Natural killer cell (primary cell): ENCODE measurements at places on chromosomes 7 and 10. TPM values are rescaled to one million over a fixed set of nuclear protein-coding genes. Genes with fewer than 3 reads are reported as not detected.

The SRGN gene
- 954 TPM for total RNA-seq

The SHLD2 gene
- 34.1 TPM for total RNA-seq

The C10orf105 gene
- total RNA-seq: 0.40 TPM

DNA sequence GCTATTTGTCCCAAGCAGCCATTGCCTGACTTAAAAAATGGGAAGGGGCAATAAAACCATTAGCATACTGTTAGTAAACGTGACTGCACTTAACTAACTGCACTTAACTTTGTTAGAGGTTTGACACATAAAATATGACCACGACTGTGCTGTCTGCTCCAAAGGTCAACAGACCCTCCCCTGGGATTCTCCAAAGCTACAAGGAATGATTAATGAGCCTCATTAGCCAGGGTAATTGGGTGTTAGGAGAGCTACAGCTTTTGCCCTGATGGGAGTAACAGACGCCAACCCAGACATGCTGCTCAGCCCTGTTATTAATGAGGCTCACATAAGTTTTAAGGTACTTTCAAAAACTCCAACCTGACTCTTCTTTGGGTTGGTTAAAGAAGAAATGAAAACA, 129.4 kb upstream of the PLPP4 start:
- DNase-seq: no peak

DNA sequence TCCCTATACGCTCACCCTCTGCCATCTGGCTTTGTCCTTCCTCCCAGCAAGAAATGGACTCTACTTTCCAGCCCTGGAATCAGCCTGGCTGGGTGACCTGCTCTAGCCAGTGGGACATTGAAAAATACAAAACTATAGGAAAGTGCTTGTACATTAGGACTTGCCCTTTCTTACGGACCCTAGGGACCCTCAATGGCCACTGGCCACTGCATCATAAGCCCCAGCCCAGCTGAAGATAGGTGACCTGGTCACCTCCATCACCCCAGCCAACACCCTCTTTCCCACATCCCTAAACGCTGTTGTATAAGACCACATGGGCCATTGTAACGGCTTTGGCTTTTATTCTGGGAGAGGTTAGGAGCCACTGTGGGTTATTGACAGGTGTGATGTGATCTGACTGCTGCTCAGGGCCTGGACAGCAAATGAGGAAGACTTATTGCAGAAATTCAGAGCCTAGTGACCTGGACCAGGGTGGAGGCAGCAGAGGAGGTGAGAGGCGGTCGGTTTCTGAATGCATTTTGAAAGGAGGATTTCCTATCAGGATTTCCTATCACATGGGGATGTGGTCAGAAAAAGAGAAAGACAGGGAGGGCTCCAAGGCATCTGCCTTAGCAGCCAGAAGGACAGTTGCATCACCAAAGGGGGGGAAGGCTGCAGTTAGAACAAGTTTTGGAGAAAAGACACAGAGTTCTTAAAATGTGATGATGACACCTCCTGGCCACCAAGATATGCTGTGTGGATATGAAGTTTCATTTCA, 2.2 kb upstream of the LMBR1 start:
- DNase-seq: no peak

- DNase-seq: no peak
Measured at GRCh38 chr7:153616711-153617325, 435.4 kb upstream of the DPP6 start.

- no peak for DNase-seq
Measured at GRCh38 chr7:17152721-17153120, 145.7 kb upstream of the AHR start.

DNA sequence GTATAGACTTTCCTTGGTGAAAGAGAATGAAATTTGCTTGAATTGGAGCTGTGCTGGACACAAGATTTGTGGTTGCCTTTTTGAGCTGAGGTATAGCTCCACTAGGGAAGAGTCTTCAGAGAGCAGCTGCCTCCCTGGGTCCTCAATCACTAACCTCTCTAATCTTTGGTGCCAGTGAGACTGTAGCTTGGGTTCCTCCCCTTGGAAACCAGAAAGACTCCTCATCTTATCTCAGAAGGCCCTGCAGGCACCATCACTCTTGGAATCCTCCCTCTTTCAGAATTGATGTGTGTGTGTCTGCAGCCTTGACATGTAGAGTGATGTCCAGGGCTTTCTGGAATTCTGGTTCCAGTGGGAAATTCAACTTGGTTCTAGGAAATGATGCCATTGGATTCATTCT, 426.5 kb downstream of the RPS24 start:
- DNase-seq: no peak

- no peak for DNase-seq
Measured at GRCh38 chr10:29486433-29486832, 148.3 kb downstream of the SVIL start.

DNA sequence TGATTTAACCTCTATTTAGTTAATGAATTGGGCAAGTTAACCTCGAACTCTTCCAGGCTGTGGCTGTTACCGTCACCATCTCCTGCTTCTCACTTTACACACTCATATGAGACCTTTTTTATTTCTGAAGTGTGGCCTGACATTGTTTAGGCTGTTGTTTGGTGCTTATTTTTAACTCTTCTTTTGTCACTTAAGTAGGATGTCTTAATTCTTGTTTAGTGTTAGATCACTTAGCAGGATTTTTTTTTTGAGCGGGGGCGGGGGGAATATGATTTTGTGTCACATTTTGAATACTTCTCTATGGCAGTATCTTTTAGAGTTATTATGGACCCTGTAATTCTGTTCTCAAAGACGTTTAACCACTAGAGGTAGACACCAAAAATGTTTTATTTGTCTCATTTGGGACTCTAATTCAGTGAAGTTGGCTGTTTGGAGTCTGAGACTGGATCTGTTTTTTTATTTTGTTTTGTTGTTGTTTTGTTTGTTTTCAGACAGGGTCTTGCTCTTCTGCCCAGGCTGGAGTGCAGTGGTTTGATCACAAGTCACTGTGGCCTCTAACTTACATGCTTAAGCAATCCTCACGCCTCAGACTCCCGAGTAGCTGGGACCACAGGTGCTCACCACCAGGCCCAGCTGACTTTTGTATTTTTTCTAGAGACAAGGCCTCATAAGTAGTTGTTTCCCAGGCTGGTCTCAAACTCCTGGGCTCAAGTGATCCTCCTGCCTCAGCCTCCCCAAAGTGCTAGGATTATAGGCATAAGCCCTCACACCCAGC, 73.5 kb downstream of the CUX1 start:
- no peak for DNase-seq

DNA sequence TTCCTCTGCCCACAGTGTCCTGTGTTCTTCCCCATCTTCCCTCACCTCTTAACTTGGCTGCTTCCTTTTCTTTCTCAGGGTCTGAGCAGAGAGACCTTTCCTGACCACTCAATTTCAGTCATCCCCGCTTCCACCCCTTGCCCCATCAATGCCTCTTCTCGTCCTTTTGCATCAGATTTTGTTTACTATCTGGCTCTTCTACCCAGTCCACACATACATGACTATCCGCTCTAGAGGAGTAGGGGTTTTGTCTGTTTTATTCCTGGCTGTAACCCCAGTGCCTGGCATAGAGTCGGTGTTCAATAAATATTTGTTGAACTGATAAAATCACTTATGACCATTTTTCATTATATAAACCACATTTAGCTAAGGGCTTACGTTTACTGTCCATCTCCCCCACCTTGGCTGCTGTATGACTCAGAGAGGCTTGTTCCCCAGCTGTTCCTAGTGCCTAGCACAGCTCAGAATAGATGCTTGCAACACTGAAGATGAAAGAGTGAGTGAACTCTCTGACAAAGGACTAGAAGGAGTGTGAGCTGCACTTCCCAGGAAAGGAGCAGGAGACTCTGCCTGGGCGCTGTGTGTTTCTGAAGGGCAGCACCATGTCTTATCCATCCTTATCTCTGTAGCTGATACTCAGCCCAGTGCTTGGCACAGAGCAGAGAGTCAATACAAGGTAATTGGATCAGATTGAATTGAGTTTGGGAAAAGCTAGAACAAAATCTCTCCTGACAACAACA, 21.9 kb downstream of the ARID5B start:
- DNase-seq: no peak
